ENCODE measurements at places on chromosomes 16 and 17.

GRCh38 chr16:75062135-75062975, 54.2 kb downstream of the LDHD start:
- DNase-seq, result no peak

GRCh38 chr17:27581016-27581415, 50.0 kb upstream of the LGALS9 start:
- no peak for DNase-seq

- peak; percentile 50 for DNase-seq
These were observed 19.1 kb downstream of the OSBPL7 start for GRCh38 chr17:47802341-47803022.

DNA sequence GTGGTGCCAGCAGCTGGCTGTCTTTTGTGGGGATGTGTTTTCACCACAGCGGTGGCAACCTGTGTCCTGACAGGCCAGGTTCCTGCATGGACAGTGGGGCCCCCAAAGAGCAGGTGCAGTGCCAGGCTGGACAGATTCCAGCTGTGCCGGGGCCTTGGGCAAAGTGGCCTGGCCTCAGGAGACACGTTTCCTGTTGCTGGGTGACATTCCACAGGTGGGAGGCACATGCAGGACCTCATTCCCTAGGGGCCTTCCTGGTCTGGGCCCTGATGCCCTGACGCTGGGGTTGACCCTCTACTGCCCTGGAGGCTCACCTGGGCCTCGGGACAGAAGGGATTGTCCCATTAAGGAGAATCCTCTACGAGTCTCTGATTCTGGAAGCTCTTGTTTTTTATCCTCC, 182.4 kb downstream of the RAB11FIP4 start:
- no peak for DNase-seq

DNA sequence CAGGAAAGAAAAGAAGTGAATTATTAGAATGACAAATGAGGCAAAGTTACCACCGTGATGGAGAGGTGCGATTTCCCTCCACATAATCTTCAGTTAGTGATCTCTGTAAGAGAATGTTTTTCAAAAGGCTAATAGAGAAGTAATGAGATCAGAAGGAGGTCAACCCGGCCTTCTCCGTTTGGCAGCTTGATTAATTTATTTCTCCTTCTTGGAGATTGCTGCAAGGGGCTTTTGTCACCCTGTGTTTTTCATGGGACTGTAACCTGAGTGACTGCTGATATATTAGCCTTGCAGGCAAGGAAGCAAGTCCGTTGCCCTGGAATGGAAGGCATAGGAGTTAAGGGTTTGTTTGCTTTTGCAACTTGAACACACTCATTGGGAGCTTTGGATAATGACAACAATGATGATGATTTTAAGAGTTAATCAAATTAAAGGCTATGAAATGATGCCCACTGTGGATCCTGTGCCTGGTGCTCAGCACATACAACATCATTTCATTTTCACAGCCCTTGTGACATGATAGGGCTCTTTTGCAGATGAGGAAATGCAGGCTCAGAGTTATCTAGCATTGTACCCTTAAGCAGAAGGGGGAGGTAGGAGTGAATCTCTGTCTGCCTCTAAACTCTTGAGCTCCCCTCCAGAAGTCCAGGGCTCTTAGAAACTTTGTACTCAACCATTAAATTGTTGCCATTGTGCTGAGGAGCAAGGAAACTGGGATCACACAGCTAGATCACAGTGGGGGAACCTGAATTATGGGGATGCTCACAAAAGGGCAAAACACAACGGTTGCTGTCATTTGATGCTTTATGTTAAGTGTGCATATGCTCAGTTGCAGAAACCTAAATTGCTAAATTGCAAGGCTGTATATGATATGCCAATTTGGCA, 226.3 kb downstream of the WWOX start:
- no peak for DNase-seq

- peak; percentile 75 for DNase-seq
These were observed 44.0 kb downstream of the PRAC1 start for GRCh38 chr17:48678141-48678971.

GRCh38 chr17:17661834-17662385, 19.3 kb upstream of the RAI1 start:
- DNase-seq, result no peak

Measured in stimulated activated CD4-positive, alpha-beta T cell treated with anti-CD3 and anti-CD28 coated beads, Interleukin-2, amount 100 ng/mL, for 48 hours (primary cell).